Cardiac muscle cell (in vitro differentiated cells and primary cell): ENCODE measurements at places on chromosomes 16 and 17.

- DNase-seq = no peak
These were observed 10.3 kb downstream of the KANSL1 start for GRCh38 chr17:46182961-46183360.

DNA sequence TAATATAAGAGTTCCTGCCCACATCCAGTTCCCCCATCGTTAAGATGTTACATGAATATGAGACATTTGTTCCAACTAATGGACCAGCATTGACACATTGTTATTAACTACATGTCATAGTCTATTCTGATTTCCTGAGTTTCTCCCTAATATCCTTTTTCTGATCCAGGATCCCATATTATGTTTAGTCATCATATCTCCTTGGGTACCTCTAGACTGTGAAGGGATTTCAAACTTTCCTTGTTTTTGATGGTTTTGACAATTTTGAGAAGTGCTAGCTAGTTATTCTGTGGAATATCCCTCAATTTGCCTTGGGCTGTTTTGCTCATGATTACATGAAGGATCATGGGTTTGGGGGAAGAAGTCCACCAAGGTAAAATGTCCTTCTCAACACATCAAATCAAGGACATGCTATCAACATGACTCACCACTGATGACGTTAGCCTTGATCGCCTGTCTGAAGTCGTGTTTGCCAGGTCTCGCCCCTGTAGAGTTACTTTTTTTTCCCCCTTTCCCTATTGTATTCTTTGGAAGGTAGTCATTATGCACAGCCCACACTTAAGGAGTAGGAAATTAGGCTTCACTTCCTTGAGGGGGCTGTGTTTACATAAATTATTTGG lies 42.5 kb downstream of the CACNG3 start:
- DNase-seq = no peak

- DNase-seq = peak; percentile 10
These were observed 20.3 kb downstream of the CACNG5 start for GRCh38 chr17:66855204-66855603.

DNA sequence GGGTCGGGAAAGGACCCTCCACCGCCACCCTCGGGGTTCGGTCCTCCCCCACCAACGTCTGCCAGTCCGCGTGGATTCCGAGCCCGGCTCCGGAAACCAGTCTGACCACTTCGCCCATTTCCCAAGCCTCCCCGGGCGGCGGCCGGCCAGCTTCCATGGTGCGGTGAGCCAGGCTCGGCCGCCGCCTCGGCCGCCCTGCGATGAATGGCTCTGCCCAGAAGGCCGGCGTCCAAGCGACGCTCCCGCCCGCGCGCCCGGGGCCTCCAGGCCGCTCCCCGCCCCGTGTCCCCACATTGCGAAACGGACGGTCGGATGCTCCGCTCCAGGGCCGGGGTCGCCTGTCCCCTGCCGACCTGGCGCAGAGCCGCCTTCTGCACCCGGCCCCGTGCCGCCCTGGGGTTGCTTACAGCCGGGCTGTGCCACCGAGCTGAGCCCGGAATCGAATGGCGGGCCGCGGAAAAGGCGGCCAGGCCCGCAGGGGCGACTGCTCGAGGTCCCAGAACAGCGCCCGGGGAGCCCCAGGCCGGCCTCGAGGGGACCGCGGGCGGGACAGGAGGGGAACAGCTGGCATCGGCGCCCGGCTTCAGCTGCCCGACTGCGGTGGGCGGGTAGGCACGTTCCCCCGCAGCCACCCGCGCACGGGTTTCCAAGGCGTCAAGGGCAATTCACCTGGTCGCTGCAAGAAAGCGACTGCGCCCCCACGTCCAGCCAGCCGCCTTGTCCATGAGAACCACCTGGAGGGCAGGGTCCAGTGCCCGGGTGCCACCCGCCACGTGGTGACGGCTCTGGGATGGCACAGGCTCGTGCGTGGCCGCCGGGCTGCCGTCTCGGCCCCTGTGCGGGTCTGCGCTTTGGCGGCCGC lies 18.3 kb upstream of the CBX8 start:
- peak; percentile 60 for DNase-seq

GRCh38 chr17:72590382-72590781 lies 469.6 kb downstream of the SOX9 start:
- DNase-seq = peak; percentile 74

GRCh38 chr16:88901718-88902337 lies 35.4 kb upstream of the PABPN1L start:
- DNase-seq = no peak

GRCh38 chr17:68507576-68507975 lies 4.7 kb upstream of the PRKAR1A start:
- DNase-seq = peak; percentile 32

- peak; percentile 40 for DNase-seq
These were observed 20.8 kb upstream of the DNAH17 start for GRCh38 chr17:78598013-78598471.

DNA sequence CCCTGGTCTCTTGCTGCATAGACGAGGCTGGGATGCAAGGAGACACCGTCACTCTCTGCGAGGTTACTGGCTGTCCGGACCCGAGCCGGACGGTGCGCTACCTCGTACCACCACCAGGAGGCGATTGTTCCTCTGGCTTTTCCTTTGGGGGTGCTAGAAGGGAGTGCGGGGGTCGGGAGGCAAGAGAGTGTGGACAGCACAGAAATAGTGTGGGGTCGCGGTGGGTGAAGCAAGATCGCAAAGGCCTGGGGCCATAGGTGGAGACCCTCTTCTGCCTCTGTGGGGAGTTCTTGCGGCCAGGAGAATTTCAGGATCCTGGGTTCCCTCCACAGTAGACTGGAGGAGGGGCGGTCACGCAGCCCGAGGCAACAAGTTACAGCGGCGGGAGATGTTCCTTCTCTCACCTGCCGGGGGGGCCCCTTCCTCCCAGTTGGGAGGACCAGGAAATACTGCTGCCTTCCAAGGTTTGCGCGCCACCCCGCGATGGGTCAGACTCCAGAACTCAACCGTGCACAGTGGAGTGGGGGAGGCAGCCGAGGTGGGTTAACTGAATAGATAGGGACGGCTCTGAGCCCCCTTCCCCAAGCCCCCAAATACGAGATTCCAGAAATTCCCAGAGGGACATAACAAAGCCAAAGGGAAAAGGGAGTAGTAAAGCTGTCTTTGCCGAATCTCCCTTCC lies 6.9 kb downstream of the PHOSPHO1 start:
- peak; percentile 34 for DNase-seq

- no peak for DNase-seq
These were observed 35.4 kb downstream of the GINS2 start for GRCh38 chr16:85653290-85653891.

- peak; percentile 73 for DNase-seq
These were observed 2.3 kb downstream of the BAHCC1 start for GRCh38 chr17:81397314-81398175.

- peak; percentile 72 for DNase-seq
These were observed 3.9 kb upstream of the COL1A1 start for GRCh38 chr17:50205111-50205962.

DNA sequence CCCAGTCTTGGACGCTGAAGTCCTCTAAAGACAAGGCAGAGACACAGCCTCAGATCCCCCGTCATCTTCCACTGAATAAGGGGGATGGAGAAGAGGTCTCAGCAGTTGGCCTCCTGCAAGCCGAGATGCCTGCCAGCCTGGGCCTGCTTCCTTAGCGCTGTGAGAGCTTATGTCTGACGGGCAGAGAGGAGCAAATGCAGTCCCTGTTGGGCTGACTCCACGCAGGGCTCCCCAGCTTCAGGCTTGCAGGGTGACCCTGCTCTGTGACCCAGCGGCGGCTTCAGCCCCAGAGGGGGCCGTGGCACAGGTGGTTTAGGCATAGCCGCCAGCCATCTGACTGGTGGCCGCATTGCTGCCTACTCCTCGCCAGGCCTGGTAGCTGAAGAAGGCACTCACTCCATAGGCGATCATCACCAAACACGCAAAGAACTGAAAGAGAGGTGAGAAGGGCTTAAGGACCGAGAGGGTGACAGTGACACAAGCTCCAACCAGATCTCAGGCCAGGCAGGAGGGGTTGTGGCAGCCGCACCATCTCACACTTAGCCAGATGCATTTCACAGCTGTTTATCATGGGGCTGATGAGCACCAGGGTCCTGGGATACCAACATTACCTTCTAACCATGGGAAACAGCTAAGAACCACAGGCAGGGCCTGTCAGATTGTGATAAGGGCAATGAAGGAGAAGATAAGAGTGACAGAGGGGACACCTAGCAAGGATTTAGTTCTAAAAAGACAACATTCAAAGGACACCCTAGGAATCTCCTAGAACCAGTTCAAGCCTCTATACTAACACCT lies 11.7 kb downstream of the ARL2BP start:
- no peak for DNase-seq

DNA sequence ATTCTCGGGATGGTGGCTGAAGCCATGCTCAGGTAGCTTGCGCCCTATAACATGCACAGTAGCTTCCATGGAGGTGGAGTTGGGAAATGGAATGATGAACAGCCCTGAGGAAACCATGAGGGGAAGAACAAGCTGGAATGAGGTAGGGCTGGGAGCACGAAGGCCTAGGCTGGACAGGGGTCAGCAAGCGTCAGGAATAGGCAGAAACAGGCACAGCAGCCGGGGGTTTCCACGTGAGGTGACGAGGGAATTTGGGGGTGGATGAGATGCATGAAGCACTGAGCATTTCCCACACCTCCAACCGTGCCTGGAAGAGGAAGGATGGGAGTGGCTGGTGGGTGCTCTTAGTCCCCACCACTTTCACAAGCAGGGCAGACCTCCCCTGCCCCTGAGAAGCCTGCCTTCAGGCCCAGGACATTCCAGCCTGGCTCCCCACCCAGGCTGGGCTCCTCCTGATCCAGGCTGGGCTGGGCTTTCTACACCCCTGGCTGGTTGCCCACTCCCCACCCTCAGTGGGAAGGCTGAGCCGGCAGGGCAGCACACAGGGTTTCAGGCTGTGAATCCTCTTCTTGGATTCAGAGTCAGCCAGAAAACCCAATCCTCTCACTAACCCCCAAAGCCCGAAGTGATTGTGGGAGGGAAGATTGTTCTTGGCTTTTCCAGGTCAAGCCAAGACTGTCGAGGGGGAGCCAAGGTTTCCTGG lies 21.9 kb downstream of the PLEKHG4 start:
- no peak for DNase-seq

DNA sequence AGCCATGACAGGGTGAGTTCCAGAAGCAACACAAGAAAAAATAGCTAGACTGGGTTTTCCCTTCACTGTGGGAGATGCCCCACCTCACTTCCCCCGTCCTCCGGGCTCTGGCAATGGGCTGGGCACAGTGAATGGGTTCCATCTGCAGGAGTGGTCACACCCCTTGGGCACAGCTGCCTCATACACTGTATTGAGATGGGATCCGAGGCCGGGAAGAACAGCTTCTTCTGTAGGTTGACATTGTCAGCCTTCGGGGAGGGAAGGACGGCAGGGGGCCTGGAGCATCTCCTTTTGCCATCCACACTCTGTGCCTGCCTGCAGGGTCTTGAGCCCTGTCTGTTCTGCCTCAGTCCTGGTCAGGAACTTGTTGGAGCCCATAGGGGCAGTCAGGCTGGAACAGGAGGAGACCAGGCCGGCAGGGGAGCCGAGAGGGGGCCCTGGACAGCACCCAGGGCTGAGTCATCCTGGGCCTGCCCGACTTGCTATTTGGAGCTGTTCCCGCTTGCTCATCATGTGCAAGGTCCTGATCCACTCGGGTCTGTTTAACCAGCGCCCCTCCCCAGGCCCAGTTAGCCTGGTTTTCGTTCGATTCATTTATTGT lies 286.7 kb downstream of the SEC14L1 start:
- DNase-seq = peak; percentile 83

- DNase-seq = no peak
These were observed 175.3 kb upstream of the MPHOSPH6 start for GRCh38 chr16:82345318-82345717.
